T-helper 17 cell (primary cell): ENCODE measurements at places on chromosomes 6 and 20.

GRCh38 chr6:78701407-78701806 is 165.9 kb upstream of the IRAK1BP1 start:
- H3K4me3 ChIP-seq, result no peak overlapping the region
- H3K27me3 ChIP-seq, result peaks cover 1% of the 10 kb centered on the region
- no peaks in the 10 kb centered on the region for H3K36me3 ChIP-seq
- no peak for DNase-seq
- H3K27ac ChIP-seq, result no peak overlapping the region

- no peak for DNase-seq
- no peaks in the 10 kb centered on the region for H3K4me1 ChIP-seq
- H3K27me3 ChIP-seq, result no peaks in the 10 kb centered on the region
- H3K4me3 ChIP-seq, result no peak overlapping the region
- peaks cover 2% of the 10 kb centered on the region for H3K36me3 ChIP-seq
Measured at GRCh38 chr6:141788096-141788495, 344.6 kb upstream of the GJE1 start.

GRCh38 chr6:137361701-137362100 is 132.5 kb downstream of the OLIG3 start:
- no peaks in the 10 kb centered on the region for H3K27me3 ChIP-seq
- H3K4me1 ChIP-seq, result peaks cover 27% of the 10 kb centered on the region
- H3K27ac ChIP-seq, result peak overlapping the region; percentile 86
- no peak for DNase-seq
- no peaks in the 10 kb centered on the region for H3K36me3 ChIP-seq
- no peak overlapping the region for H3K4me3 ChIP-seq

- H3K27me3 ChIP-seq, result no peaks in the 10 kb centered on the region
- no peak for DNase-seq
- H3K27ac ChIP-seq, result peak overlapping the region; percentile 87
Measured at GRCh38 chr6:169589293-169589692, 112.5 kb downstream of the WDR27 start.
